ENCODE measurements at places on chromosomes 13 and 19. TPM values are rescaled to one million over a fixed set of nuclear protein-coding genes. Genes with fewer than 3 reads are reported as not detected.

The URAD gene
- total RNA-seq: 38.0 TPM

The RGL3 gene
- total RNA-seq: 5.6 TPM

The UPK1A gene
- total RNA-seq: not detected

The CYP2A7 gene
- total RNA-seq: not detected

The CEACAM6 gene
- total RNA-seq: 31.9 TPM

The RFPL4A gene
- 0.94 TPM for total RNA-seq

The KLK15 gene
- not detected for total RNA-seq

The PINLYP gene
- total RNA-seq: 1.9 TPM

DNA sequence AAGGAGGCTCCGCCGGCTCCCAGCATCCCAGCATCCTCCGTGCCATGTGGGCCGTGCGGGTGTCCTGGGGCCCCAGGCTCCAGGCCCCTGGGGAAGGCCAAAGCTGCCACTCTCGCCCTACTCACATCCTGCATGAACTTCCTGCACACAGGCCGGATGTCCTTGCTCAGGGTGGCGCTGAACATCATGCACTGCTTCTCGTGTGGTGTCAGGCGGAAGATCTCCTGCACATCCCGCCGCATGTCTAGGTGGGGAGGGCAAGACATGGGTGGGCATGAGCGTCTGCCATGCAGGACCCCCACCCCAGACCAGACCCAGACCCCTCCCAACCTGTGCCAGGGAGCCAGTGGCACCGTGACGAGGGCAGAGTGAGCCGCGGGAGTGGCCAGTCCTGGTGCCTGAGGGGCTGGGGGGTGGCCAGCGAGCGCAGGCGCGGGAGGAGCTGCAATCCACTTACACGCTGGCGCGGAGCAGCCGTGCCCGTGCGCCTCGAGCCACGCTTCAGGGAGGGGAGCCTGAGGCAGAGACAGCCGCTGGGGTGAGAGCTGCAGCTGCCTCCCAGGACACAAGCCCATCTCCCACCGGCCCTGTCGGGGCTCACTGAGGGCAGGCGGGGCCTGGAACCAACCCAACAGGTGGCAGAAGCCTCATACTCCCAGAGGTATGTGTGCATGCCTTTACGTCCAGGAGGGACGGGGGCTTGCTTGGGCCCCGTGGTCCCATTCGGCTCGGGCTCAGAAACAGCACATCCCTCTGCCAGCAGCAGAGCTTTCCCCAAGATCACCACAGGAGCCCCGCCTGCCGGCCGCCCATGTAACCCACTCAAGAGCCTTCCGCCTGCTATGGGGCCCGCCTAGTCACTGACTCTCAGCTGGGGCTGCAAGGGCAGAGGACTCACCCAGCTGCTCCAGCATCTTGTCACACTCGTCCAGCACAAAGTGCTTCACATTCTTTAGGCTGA, 8.8 kb downstream of the DDX39A start:
- DNase-seq: peak; percentile 54

GRCh38 chr19:29429581-29429980, 96.2 kb upstream of the VSTM2B start:
- DNase-seq: peak; percentile 15

DNA sequence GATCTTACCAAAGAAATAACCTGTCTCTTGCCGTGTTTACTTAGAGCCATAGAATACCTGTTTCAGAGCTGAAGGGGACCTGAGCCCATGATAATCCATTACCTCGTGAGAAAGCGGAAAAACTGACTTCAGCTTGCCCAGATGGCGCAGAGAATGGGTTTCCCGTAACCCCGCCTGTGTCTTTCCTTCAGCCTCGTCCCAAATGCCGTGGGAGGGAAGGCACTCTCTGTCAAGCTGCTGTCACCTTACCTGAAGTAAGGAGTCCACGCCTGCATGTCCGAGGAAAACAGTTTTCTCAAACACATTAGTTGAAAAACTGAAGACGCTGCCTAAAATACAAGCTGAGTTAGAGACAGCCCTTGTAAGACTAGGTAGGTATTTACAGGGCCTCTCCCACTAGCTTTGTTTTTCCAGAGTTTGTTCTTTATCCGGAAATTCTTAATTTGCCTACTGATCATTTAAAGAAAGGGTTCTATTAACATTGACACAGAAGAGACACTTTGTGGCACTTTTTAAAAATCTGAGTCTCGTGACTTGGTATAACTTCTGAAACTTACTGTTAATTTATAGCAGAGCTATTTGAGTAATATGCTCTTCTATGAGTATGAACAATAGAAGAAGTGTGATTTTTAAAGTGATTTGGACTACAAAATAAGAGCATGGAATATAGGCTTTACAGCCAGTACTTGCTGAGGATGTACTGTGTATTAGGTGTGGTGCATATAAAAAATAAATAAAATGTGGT, 1.3 kb upstream of the INTS6 start:
- DNase-seq: no peak

DNA sequence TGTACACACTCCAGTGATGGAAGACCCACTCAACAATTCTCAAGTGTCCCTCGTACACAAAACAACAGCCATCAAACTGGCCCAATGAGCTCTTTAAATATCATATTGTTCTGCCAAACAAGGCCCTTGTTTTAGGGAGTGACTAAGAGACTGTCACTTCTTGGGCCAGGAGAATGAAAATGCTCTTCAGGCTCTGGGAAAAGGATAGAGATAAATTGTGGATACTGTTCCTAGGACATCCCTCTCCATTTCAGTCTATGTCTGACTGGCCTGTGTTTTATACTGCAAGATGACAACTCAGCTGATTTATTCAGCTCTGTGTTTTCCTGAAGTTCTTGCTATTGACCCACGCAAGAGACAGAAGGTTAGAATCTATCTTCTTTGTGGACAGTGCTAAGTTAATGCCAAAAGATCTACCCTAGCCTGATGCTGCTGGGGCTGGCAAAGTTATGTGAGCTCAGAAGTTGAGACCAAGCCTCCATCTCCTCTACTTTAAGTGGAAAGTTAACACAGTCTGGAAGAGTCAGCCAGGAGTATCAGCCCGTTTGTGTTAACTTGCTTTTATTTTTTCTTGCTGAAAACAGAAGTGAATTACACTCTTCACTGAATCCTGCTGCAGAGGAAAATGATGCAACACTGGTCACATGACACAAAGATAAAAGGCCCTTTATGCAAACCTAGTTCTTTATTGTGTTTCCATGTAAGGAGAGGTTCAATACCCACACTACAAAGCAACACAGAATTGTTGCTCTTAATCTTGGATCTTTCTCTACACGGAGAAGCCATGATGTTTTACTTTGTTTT, 14.6 kb downstream of the FRY start:
- DNase-seq: no peak

DNA sequence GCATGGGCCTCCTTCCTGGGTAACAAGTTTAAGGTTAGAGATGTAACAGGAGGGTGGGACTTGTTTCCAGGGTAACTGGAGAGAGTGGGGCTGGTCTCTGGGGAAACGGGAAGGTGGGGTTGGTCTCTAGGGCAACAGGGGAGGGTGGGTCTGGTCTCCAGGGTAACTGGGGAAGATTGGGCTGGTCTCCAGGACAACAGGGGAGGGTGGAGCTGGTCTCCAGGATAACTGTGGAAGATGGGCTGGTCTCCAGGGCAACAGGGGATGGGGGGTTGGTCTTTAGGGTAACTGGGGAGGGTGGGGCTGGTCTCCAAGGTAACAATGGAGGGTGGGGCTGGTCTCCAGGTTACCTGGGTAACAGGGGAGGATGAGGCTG, 36.5 kb downstream of the SPTBN4 start:
- DNase-seq: no peak

GRCh38 chr13:65943024-65943423, 1287.1 kb downstream of the PCDH9 start:
- no peak for DNase-seq

DNA sequence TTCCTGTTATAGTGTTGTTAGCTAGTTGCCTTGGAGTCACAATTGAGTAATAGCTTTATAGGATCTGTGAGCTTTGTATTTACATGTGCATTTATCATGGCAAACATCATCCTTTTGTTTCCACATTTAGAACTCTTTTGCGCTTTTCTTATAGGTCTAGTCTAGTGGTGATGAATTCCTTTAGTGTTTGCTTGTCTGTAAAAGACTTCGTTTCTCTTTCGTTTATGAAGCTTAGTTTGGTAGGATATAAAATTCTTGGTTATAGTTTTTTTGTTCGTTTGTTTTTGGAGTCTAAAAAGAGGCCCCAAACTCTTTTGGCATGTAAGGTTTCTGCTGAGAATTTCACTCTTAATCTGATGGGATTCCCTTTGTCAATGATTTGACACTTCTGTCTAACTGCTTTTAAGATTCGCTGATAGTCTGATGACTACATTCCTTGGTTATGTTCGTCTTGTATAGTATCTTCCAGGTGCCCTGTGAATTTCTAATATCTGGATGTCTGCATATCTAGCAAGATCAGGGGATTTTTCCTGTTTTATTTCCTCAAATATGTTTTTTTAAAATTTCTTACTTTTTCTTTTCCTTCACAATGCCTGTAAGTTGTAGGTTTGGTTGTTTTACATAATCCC, 20.2 kb downstream of the DNAJC3 start:
- no peak for DNase-seq

GRCh38 chr19:7953060-7953459, 9.6 kb upstream of the TIMM44 start:
- no peak for DNase-seq

DNA sequence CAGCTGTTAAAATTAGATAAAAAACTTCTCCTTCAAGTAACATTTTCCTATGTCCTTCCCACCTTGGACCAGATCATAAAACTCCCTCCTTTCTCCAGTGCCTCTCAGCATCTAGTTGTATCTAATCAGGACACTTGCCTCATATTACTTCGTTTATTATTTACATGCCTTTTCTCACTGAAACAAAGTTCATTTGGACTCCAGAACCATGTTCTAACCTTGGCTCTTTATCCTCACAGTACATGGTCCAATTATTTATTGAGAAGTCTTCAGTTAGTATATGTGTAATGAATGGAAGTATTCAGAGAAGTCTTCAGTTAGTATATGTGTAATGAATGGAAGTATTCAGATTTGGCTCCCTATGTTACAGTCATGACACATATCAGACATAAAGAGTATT, 342.7 kb downstream of the OXGR1 start:
- DNase-seq: no peak

GRCh38 chr19:13428352-13428751, 77.9 kb downstream of the CACNA1A start:
- DNase-seq: no peak

DNA sequence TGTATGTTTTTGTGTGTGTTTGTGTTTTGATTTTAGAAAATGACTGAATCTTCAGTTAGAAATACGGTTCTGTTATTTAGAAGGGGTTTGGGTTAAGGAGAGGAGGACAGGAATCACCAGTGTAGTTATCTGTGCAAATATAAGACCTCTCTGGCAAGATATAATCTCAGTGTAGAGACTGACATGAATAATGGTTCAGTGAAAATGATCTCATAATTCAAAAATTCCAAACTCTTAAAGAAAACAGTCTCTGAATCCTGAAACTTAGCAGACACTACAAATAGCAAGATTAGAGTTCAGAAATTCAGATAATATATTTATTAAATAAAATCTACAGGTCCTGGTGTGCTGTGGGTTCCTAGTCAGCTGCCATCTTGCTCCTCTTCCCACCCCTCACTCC, 73.5 kb downstream of the PDS5B start:
- no peak for DNase-seq

DNA sequence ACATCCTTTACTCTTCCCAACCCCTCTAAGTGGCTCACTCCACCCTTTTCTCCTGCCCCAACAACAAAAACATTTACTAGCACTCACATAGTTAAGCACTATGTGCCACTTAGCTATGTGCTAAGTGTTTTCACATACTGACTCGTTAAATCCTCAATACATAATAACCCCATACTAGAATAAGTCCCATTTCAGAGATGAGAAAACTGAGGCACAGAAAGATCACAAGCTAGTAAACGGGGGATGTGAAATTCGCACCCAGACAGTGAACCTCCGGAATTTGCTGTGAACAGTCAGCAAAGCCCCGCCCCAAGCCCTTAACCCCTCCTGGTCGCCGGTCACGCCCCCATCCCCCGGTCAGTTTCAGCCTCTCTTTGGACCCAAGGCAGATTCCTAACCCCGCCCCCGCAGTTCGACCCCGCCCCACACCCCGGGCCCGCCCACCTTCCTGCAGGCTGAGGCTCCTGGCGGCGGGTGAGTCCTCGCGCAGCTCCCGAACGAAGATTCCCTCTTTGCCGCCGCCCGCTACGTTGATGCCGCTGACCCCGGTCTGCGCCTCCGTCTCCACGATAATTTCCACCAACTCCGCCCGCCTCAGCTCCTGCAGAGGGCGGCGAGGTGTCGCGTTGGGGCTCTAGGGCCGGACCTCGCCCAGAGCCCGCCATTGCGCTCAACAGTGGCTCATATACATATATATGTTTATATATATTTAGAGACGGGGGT, 9.8 kb downstream of the PRX start:
- peak; percentile 97 for DNase-seq

GRCh38 chr19:13034636-13035035, 39.4 kb downstream of the NFIX start:
- no peak for DNase-seq

- DNase-seq: no peak
These were observed 8.1 kb downstream of the FARP1 start for GRCh38 chr13:98150832-98151479.

DNA sequence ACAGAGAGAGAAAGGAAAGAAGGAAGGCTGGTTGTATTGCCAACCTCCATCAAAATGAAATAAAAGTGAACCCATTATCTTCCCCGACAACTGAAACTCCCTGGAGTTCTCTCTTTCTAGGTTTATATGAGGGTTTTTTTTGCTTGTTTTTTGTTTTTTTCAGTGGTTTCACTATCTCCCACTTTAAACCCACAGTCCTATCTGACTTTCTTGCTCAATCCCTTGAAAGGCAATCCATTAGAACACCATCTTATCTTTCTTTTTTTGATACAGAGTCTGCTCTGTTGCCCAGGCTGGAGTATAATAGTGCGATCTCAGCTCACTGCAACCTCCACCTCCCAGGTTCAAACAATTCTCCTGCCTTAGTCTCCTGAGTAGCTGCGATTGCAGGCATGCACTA, 158.0 kb upstream of the MIR17HG start:
- no peak for DNase-seq

DNA sequence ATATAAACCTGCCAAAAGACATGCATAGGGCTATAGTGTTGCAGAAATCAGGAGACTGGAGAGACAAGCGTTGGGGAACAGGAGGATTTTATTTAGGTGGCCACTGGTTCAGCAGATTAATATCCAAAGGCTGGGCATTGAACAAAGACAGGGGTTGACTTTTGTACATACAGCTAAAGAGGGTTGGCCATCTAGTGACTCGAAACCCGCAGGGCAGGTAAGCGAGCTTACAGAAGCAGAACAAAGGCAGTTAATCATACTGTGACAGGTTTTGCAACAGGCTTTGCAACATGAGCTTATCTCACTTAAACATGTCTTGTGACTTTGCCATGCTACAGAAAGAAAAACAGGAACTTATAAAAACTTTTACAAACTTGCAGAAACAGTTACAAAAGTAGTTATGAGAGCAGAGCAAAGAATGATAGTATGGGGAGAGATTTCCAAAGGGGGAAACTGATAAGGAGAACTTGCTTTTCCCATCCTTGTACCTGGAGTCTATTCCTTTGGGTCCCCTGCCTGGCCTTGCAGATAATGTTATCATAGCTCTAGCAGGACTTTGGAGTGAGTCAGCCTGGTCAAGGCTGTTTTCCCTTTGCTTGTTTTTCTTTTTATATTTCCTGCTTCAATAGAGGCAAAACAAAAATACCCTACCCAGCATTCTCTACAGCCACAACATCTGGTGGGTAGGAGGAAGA, 234.2 kb downstream of the PCDH17 start:
- DNase-seq: no peak
